ENCODE measurements at places on chromosomes 12 and 14. TPM values are rescaled to one million over a fixed set of nuclear protein-coding genes. Genes with fewer than 3 reads are reported as not detected.

The SIX6 gene
- not detected for total RNA-seq

The HHIPL1 gene
- 4.7 TPM for total RNA-seq

The NTF3 gene
- total RNA-seq: 0.13 TPM

The ARPC3 gene
- total RNA-seq: 1,199 TPM

The DENR gene
- 42.2 TPM for total RNA-seq

The CFAP251 gene
- total RNA-seq: 5.5 TPM

The BEGAIN gene
- 0.20 TPM for total RNA-seq

The PROX2 gene
- total RNA-seq: not detected

The ACOT6 gene
- total RNA-seq: not detected

The SPIC gene
- not detected for total RNA-seq

The TMED10 gene
- total RNA-seq: 276 TPM

The IL23A gene
- total RNA-seq: not detected

The GALNT9 gene
- total RNA-seq: 2.1 TPM
